Vagina (tissue), 2 donors: ENCODE measurements at places on chromosomes 5 and 9. TPM values are rescaled to one million over a fixed set of nuclear protein-coding genes. Genes with fewer than 3 reads are reported as not detected.

Gene TEX48
- not detected for total RNA-seq

Gene SYNPO
- total RNA-seq: 16.7 TPM

Gene LHX3
- total RNA-seq: not detected

Gene FCN2
- not detected for total RNA-seq

Gene SOX30
- not detected for total RNA-seq

Gene C5orf52
- total RNA-seq: not detected
